T-cell (primary cell): ENCODE measurements at places on chromosomes 7 and 10.

- DNase-seq: no peak
These were observed 67.8 kb downstream of the WDR37 start for GRCh38 chr10:1123972-1124371.

DNA sequence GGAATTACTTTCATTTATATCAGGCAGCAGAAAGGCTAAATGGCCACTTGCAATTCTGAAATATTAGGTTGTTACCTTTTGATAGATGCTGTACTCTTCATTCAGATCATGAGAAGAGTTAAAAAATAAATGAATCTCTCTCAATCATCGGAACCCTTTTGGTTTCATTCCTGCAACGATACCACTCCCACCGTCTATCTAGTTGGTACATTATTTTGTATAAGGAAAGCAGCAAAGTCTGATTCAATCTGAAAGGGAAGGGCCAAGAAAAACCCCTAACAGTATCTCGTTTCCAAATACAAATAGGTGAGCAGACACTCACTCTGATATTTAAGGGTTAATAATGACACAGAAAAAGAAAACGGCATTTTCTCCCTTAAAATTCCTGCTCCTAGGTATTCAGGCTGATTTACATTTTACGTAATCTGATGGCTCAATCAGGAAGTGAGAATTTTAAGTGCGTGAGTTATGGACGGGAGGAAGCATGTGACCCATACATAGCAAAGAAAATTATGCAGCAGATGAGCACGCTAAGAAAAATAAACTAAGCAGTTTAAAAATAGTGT, 209.4 kb upstream of the KLF14 start:
- no peak for DNase-seq

DNA sequence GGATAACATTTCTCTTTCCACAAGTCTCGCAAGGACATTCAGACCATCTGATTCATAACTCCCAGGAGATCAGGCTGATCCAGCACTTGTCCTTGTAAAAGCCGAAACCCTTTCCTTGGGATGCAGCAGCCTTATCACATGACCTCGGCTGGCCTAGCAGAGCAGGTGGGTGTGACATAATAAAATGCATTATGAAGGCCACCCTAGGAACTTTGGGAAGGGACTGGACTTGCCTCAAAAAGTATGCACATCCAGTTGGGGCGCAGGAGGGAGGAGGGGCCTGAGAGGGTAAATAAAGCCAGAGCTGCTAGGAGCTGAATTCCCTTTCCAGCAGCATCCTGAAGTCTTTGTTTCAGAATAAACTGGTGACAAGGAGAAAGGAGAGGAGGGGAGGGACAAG, 260.8 kb downstream of the SNX13 start:
- no peak for DNase-seq

DNA sequence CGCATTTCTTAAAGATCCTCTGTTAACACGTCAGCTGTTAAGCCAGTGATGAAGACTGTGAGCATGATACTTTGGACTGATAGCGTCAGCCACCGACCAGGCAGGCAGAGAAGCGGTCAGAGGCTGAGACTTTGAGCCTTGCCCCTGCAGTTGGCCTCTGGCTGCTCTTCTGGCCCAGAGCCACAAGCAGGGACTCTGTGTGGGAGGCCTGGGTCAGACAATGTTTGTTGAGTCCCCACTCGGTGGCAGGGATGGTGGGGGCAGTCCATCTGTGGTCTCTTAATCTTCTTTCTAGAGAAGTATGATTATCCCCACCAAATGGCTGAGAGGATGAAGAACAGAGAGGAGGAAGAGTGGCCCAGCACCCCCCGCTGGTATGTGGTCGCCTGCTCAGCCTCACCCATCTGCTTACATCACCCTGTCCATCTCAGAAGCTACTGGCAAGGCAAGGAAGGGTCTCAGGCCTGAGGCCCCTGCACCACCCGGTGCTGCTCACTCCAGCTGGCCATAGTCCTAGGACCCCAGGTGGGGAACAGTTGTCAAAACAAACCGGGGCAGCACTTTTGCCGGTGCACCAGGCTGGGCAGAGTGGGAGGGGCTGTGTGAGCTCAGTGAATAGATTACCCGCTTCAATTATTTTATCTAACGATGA, 202.9 kb downstream of the GRID1 start:
- no peak for DNase-seq

GRCh38 chr7:151361193-151361959, 19.8 kb downstream of the NUB1 start:
- DNase-seq: no peak
